ENCODE measurements at places on chromosomes 5 and 9.

DNA sequence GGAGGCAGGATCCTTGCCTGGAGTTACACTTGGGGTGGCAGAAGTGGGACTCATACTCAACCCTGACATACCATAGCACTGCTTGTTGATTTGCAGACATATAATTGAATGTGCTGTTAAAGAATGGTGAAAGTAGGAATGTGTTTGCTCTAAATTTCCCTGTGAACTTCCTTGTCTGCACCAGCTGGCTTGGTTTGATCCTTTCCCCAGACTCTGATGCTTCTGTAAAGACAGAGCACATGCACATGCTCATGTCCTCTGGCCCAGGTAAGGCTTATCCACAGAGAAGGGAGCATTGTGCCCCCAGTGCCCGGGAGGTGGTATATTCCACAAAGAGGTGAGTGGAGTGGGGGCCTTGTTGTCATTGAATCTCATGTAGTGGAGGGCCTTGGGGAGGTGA lies 138.0 kb upstream of the STC2 start:
- no peak for DNase-seq

GRCh38 chr5:115369430-115370144 lies 73.1 kb upstream of the CCDC112 start:
- DNase-seq, result no peak

DNA sequence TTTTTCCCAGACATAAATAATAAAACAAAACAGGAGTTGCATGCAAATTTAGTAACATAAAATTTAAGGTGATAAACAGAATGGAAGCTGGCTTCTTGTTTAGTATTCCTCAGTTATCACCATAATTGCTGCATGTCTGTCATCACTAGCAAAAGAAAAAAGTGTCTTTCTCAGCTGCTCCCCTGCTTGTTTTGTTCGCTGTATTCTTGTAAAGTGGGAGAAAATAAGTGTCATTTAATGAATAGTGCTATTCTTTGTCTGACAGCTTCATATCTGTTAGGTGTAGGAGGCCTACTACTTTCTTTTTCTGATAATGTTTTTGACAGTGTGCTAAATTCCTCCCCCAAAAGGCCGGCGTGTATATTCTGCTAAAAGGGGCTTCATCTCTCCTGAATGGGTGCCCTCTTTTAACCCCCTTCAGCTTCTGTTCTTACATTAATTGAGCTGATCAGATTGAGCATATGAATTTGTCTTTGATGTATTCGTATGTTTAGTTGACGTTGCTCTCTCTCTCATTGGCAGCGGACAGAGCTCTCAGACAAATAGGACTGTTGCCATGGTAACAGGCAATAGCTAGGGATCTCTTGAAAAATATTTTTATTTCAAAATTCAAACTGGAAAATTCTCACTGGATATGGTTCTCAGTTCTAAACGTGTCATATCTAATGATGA lies 303.8 kb downstream of the KIAA0825 start:
- DNase-seq, result no peak

- DNase-seq, result no peak
Observed at GRCh38 chr5:61353293-61353692, 21.2 kb downstream of the ZSWIM6 start.

DNA sequence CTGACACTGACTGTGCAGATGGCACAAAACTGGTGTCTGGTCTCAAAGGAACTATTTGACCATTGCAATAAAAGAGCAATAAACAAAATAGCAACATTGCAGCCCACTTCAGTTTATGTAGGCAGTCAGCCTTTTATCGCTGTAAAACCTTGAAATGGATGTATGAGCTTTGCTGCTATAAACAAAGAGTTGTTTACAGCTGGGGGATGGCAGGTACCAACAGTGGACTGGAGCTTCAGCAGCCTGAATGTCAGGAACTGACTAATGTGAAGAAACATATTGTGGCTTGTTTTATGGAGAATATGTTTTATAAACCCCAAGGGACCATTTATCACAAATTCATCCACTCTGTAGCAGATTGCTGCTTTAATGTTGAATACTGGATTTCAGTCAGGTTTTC lies 78.0 kb downstream of the PTPRD start:
- DNase-seq, result no peak

- DNase-seq, result peak; percentile 75
Observed at GRCh38 chr9:34664281-34665066, 2.0 kb upstream of the CCL27 start.

GRCh38 chr9:21967169-21967568 lies 27.0 kb downstream of the CDKN2A start:
- no peak for DNase-seq

GRCh38 chr9:86767373-86767772 lies 179.9 kb downstream of the GAS1 start:
- no peak for DNase-seq

GRCh38 chr5:90345684-90346083 lies 63.9 kb downstream of the CETN3 start:
- DNase-seq, result no peak

- no peak for DNase-seq
Observed at GRCh38 chr5:57940236-57940635, 457.6 kb upstream of the ACTBL2 start.

All from substantia nigra (tissue), 51 donors.